Endothelial cell (in vitro differentiated cells): ENCODE measurements at places on chromosomes 12 and 14. TPM values are rescaled to one million over a fixed set of nuclear protein-coding genes. Genes with fewer than 3 reads are reported as not detected.

GRCh38 chr12:93571925-93572711 is at the start of gene SOCS2:
TSS of gene SOCS2 (plus strand) at chr12:93572675. CDS start at chr12:93572898, 223 bp downstream.
- DNase-seq, result peak; percentile 68

DNA sequence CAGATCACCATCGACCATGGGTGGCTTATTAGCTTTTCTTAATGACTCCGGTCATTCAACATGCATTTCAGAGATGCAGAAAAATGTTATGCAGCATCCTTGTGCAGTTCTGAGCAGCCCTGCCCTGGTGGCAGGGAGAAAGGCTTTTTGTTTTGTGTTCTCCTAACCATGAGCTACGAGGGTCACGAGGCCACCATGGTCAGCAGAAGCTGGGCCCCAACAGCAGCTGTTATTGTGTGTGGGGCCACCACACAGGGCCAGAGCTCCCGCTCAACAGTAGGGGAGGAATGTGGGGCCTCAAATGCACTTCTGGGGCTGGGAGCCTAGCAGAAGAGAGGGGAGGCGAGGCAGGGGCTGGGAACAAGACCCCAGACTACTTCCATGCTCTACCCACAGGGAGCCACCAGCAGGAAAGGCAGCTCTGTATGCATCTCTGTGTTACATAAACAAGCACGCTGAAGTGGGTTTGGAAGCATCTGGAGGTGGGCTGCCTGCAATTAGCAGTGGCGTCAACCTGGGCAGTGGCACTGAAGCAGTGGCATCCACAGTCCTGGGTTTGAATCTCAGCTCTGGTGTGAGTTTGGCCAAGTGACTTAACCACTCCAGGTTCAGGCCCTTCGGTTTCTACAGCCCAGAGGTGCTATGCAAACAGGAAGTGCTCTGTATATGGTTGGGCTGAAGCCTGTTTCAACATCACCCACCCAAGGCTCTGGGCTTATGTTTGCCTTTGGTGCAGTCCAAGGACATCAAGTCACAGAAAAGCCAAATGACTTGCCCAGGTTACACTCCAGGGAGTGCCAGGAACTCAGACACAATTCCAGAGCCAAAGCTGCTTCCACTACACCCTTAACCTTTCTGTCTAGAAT is 16.3 kb downstream of the GLTP start:
- DNase-seq, result no peak

The AMN gene
- not detected for total RNA-seq

The SLC6A12 gene
- 0.26 TPM for total RNA-seq

The TUBA1A gene
- 924 TPM for total RNA-seq
